ENCODE measurements at places on chromosomes 13 and 19.

- DNase-seq, result no peak
Measured at GRCh38 chr19:43700395-43701000, 15.4 kb upstream of the IRGC start.

GRCh38 chr13:20378721-20379120 lies 146.6 kb upstream of the GJB6 start:
- DNase-seq, result no peak

DNA sequence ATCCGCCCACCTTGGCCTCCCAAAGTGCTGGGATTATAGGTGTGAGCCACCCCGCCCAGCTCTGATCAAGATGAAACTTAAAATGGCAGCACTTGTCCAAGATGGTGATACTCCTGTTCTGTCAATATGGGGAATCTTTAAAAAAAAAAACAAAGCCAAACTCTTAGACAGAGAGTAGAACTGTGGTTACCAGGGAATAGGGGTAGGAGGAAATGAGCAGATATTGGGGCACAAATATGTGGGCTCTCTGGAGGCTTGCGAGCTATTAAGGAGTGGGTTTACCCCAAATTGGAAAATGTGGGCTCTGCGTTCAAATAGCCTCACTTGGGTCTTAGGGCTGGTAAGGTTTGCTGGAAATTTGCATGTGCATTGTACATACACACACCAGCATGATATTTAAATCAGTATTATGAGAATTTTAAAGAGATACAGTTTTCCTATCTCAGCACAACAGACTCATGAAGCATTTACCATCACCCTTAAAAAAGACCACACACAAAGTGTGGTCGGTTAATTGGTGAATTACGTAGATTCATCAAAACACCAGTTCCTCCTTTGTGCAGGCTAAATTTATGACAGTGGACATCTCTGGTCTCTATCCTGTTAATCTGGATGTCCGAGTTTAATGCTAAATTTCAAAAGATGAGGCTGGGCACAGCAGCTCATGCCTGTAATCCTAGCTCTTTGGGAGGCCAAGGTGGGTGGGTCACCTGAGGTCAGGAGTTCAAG lies 11.3 kb downstream of the CD70 start:
- DNase-seq, result no peak

DNA sequence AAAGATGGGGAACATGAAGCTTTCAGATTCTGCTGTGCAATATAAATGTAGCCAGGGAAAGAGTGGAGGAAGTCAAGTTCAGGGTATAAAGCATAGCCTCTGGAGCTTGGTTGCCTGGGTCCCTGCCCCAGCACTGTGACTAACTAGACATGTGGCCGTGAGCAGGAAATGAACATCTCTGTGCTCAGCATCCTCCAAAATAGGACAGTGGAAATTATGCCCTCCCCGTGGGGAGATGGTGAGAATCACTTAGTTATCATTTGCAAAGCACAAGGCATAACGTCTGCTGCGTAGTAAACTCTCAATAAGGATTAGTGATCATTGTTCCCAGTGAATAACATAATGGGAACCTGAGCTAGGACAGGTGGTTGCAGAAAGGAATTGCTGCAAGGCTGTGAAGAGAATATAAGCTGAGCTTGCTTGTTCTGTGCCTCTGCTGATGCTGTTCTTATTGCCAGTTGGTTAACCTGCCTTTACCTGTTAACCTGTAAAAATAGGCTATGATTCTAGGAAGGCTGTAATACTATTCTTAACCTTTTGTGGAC lies 441.0 kb downstream of the COG6 start:
- DNase-seq, result no peak

GRCh38 chr19:1766800-1767352 lies 13.6 kb downstream of the ONECUT3 start:
- no peak for DNase-seq

- DNase-seq, result no peak
Measured at GRCh38 chr13:98214008-98214643, 37.1 kb upstream of the RNF113B start.

DNA sequence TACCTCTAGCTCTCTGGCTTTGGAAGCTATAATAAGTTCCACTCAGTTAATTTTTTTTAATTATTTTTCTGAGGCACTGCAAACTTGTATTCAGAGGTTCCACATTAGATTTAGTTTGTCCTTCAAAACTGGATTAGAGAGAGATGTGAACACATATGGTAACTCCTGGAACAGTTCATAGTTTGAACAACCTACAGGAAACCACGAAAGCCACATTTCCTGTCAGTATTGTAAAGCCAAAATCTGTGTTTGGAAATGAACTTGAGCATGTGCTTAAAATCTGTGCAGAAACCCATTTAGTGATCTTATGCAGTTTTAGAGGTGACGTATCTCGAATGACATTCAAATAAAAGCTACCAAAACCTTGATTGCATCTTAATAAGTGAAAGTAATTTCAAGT lies 1952.0 kb downstream of the OLFM4 start:
- DNase-seq, result no peak

- DNase-seq, result no peak
Measured at GRCh38 chr19:38655148-38655824, 7.8 kb downstream of the ACTN4 start.

DNA sequence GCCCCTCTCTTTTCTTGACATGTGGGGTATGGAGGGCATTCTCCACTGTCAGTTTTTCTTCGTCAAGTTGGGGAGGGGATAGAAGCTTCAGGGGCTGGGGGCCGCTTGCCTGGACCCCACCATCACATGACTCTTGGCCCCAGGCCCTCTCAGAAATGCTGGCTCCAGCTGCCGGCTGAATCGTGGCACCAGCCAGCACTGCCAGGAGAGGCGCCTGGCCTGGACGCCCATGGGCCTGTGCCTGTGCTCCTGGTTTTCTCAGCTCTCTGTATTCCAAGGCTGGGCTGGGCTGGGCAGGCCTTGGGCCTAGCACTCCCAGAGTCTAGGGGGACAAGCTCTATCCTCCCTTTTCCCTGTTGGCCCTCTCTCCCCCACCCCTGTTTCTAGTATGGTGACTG lies 38.6 kb downstream of the LYL1 start:
- no peak for DNase-seq

DNA sequence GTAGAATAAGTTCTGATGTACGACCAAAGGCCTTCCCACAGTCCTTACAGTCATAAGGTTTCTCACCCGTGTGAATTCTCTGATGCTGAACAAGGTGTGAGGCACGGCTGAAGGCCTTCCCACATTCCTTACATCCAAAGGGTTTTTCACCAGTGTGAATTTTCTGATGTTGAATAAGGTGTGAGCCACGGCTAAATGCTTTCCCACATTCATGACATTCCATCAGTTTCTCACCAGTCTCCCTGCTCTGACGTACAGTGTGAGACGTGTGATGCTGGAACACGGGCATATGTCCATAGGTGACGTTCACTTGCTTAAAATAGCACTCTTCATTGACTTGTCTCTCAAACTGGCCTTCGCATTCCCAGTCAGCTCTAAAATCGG lies 31.0 kb upstream of the COX7A1 start:
- no peak for DNase-seq

DNA sequence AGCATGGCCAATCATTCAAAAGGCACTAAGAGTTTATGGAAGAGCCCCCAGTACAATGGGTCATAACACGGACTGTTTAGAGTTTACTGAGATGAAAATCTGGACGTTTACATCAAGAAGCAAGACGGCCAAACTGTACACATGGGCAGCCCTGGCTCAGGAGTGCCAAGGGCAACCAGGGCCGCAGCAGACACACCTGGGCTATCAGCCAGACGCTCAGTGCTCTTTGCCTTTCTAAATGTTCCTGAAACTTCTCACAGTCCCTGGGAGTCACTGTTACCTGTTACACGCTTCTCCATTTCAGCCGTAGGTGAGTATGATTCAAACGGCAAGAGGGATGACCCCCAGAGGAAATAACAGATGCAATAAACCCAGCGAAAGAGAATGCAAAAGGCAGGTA lies 64.5 kb downstream of the ABCC4 start:
- no peak for DNase-seq

GRCh38 chr13:75530549-75530961 lies 7.1 kb downstream of the COMMD6 start:
- no peak for DNase-seq
